ENCODE measurements at places on chromosomes 13 and 19. TPM values are rescaled to one million over a fixed set of nuclear protein-coding genes. Genes with fewer than 3 reads are reported as not detected.

LGALS7 gene
- total RNA-seq, result not detected

TEX101 gene
- total RNA-seq, result not detected

SPHK2 gene
- 16.5 TPM for total RNA-seq

PODNL1 gene
- not detected for total RNA-seq

CGB8 gene
- total RNA-seq, result not detected

ANKRD24 gene
- 4.4 TPM for total RNA-seq

MCEMP1 gene
- total RNA-seq, result not detected

FCER2 gene
- total RNA-seq, result not detected

BCL2L12 gene
- total RNA-seq, result 13.9 TPM

CEACAM16 gene
- not detected for total RNA-seq

DENND1C gene
- total RNA-seq, result not detected

ZNF556 gene
- total RNA-seq, result 0.25 TPM

LGALS16 gene
- not detected for total RNA-seq

CRYL1 gene
- total RNA-seq, result 21.4 TPM

SLC25A41 gene
- not detected for total RNA-seq

VAV1 gene
- total RNA-seq, result not detected

PCDH17 gene
- not detected for total RNA-seq

HIPK4 gene
- not detected for total RNA-seq

ZNF816 gene
- total RNA-seq, result 11.6 TPM

LENG9 gene
- total RNA-seq, result 20.6 TPM

FAM216B gene
- total RNA-seq, result not detected

MYO16 gene
- total RNA-seq, result not detected

NANOS3 gene
- total RNA-seq, result 3.0 TPM

CNN1 gene
- 34.3 TPM for total RNA-seq

PLVAP gene
- total RNA-seq, result not detected

MAST1 gene
- total RNA-seq, result 22.6 TPM

SERTM1 gene
- not detected for total RNA-seq

KRTDAP gene
- total RNA-seq, result not detected

PIP5K1C gene
- total RNA-seq, result 5.3 TPM

EBI3 gene
- 5.4 TPM for total RNA-seq

KDELR1 gene
- total RNA-seq, result 137 TPM

APOC1 gene
- 412 TPM for total RNA-seq

FBXO46 gene
- total RNA-seq, result 15.1 TPM

LGALS7B gene
- not detected for total RNA-seq

GFY gene
- 0.55 TPM for total RNA-seq

ADGRE3 gene
- not detected for total RNA-seq

MAP4K1 gene
- total RNA-seq, result 0.62 TPM

SYCN gene
- total RNA-seq, result not detected

KL gene
- not detected for total RNA-seq

GZMM gene
- 0.17 TPM for total RNA-seq

KLK5 gene
- not detected for total RNA-seq

NMRK2 gene
- 27.8 TPM for total RNA-seq

TINCR gene
- total RNA-seq, result not detected

C3 gene
- total RNA-seq, result 2.1 TPM

CDC42EP5 gene
- total RNA-seq, result 87.3 TPM
